CD4-positive, CD25-positive, alpha-beta regulatory T cell (primary cell): ENCODE measurements at places on chromosomes 5 and 9.

DNA sequence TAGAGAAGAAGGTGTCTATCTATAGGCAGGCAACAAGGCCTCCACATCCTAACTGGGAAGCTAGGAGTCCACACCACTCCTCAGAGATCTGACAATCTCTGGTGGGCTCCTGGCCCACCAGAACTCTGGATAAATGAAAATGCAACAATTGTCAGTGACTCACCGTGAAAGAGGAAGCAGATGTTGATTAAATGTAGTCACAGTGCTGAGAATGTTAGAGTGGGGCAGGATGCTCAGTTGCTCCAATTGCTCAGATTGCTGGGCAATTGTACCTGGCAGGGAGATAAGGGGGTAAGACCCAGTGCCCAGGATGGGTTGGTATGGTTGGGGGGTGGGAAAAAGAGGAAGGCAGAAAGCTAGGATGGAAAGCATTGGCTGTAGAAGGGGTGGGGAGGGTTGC lies 4.3 kb downstream of the CCL19 start:
- no peaks in the 10 kb centered on the region for H3K36me3 ChIP-seq
- H3K4me1 ChIP-seq: no peaks in the 10 kb centered on the region
- H3K4me3 ChIP-seq: no peak overlapping the region

DNA sequence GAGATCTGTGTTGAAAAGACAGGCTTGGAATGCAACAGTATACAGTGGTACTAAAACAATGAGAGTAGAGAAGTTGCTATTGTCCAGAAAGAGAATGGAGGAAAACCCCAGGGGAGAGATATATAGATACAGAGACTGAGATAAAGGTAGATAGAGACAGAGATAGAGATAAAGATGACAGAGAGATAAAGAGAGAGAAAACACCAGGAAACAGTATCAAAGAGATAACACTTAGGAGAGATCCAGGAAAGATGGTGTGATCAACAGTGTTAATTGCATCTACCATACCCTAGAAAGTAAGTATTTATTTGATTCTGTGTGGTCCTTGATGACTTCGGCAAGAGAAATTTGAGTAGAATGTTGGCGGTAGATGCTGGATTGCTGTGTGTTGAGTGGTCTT lies 461.8 kb upstream of the RIOK2 start:
- no peaks in the 10 kb centered on the region for H3K27me3 ChIP-seq
- no peak overlapping the region for H3K27ac ChIP-seq
- H3K4me3 ChIP-seq: no peak overlapping the region
- no peak for DNase-seq

- no peak for DNase-seq
- no peak overlapping the region for H3K4me3 ChIP-seq
These were observed 216.2 kb upstream of the S1PR3 start for GRCh38 chr9:88775037-88775471.

- H3K27me3 ChIP-seq: no peaks in the 10 kb centered on the region
- H3K27ac ChIP-seq: no peak overlapping the region
- no peak overlapping the region for H3K4me3 ChIP-seq
These were observed 411.7 kb downstream of the SH3GL2 start for GRCh38 chr9:17990602-17991001.

GRCh38 chr9:10876333-10876732 lies 263.5 kb upstream of the PTPRD start:
- H3K27me3 ChIP-seq: no peaks in the 10 kb centered on the region
- no peaks in the 10 kb centered on the region for H3K36me3 ChIP-seq
- no peak overlapping the region for H3K27ac ChIP-seq
- no peak for DNase-seq
- H3K4me1 ChIP-seq: no peaks in the 10 kb centered on the region
- H3K4me3 ChIP-seq: no peak overlapping the region

DNA sequence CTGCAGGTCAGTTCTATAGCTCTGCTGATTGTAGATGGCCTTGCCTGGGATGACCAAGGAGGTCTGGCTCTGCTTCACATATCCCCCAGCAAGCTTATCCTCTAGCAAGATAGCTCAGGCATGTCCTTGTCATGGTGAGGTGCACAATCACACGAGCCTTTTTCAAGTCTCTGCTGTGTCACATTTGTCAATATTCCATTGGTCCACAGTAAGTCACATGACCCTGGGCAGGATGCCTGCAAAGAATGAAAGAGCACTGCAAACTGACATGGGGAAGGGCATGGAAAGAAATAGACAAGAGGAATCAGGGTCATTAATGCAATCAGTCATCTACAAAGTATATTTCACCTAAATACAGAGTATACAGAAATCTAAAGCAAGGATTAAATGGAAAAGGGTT lies 142.0 kb downstream of the RORB start:
- no peaks in the 10 kb centered on the region for H3K27me3 ChIP-seq
- no peak overlapping the region for H3K27ac ChIP-seq
- DNase-seq: no peak
